ENCODE measurements at places on chromosomes 5 and 9.

- no peak for DNase-seq
These were observed 87.3 kb upstream of the GNAQ start for GRCh38 chr9:78118742-78119473.

GRCh38 chr5:41094871-41095270 is 23.7 kb upstream of the MROH2B start:
- DNase-seq = peak; percentile 21

- DNase-seq = no peak
These were observed 35.1 kb downstream of the TDRD7 start for GRCh38 chr9:97447001-97447400.

DNA sequence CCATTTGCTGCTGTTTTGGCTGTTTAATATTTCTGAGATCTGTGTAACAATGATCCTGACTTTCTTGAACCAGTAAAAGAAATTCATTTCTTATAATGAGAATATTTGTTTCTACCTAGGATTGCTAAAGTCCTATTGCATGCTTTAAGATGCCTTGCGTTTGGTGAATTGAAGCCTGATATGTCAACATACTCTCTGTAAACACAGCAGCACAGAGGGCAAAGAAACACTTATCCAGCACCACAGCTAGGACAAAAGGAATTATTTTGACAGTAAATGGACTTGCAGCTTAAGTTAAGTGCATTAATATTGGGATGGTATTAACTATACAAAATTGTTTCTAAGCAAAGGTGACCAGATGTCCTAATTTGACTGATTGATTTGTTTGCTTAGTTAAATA is 2031.2 kb upstream of the CDH6 start:
- no peak for DNase-seq

DNA sequence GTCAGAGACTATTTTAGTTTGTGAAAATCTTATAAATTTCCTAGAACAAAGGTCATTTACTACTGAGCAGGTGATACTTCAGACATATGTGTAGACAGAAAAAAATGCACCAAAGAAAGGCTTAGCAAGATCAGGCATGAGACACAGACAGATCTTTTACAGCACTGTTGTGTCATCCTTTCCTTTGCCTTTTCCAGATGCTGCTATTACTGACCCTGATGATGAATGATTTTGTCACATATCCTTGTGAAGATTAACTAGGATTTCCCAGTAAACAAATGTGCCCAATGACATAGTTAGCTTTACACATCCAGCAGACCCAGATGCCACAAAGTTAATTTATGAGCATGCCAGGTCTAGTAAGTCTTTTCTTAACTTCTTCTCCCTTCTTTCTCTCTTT is 68.2 kb downstream of the DMRTA1 start:
- DNase-seq = no peak

- no peak for DNase-seq
These were observed 124.1 kb downstream of the C9orf152 start for GRCh38 chr9:110083866-110084265.

- DNase-seq = no peak
These were observed 89.9 kb downstream of the SH3TC2 start for GRCh38 chr5:148972974-148973374.

DNA sequence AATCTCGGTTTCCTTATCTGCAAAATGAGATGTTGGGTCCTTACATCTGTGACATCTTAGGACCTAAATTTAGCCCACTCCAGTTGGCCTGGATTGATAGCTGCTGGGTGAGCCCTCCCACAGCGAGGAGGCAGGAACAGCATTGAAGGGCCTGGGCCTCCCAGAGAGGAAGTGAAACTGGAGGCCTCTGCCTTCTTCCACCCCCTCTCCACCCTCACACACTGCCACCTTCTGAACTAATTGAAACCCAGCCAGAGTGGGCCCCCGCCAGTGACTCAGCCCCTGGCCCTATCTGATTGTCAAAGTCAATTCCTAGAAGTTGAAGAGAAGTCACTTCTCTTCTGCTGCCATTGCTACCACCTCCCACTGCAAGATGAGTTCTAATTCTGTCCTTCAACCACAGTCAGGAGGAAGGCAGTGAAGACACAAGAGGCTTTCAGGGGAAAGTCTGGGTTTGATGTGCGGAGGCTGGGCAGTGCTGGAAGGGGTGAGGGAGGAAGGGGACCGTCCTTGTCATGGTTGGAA is 55.2 kb upstream of the NEK6 start:
- DNase-seq = no peak

Data from iPS-NIHi11 (cell line).